CD4-positive, CD25-positive, alpha-beta regulatory T cell (primary cell): ENCODE measurements at places on chromosomes 5 and 9.
A peak's percentile ranks its signal among the peaks of the same experiment; 100 is the strongest.

DNA sequence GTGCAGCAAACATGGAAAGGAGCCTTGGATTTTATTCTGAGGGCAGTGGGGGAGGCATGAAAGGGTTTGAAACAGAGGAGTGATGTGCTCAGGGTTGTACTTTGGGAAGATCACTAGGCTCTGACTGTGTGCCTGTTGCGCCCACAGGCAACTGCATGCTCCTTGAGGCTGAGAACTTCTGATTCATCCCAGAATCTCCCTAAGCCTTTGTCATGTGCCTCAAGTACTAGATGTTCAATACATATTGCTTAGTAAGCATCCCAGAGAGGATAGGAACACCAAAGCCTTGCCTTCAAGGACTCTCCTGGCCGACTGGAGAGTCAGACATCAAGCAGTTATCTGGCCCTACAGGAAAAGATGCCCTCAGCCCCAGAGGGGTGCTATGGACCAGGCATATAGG is 54.1 kb downstream of the ARHGEF37 start:
- H3K4me3 ChIP-seq: no peak overlapping the region
- H3K36me3 ChIP-seq: no peaks in the 10 kb centered on the region
- DNase-seq: no peak
- no peaks in the 10 kb centered on the region for H3K27me3 ChIP-seq

GRCh38 chr9:90914868-90915483 is 113.4 kb downstream of the SYK start:
- no peaks in the 10 kb centered on the region for H3K4me1 ChIP-seq
- H3K4me3 ChIP-seq: no peak overlapping the region
- no peak overlapping the region for H3K27ac ChIP-seq
- H3K27me3 ChIP-seq: no peaks in the 10 kb centered on the region
- peak; percentile 65 for DNase-seq

DNA sequence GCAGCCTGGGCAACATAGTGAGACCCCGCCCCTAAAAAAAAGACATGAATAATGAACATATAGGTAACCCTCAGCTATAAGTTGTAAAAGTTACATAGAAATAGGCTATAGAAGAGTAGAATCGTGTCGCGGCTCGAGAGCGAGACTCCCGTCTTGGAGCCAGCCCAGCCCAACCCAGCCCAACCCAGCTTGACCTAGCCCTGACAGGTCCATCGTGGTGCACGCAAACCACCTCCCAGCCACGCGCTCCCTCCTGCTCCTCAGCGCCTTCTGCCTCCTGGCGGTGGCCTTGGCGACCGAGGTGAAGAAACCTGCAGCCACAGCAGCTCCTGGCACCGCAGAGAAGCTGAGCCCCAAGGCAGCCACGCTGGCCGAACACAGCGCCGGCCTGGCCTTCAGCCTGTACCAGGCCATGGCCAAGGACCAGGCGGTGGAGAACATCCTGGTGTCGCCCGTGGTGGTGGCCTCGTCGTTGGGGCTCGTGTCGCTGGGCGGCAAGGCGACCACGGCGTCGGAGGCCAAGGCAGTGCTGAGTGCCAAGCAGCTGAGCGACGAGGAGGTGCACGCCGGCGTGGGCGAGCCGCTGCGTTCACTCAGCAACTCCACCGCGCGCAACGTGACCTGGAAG is 10.8 kb downstream of the KIF24 start:
- no peaks in the 10 kb centered on the region for H3K27me3 ChIP-seq
- no peak overlapping the region for H3K4me3 ChIP-seq

GRCh38 chr9:18208166-18209059 is 265.5 kb upstream of the ADAMTSL1 start:
- no peak for DNase-seq
- no peaks in the 10 kb centered on the region for H3K4me1 ChIP-seq
- H3K4me3 ChIP-seq: no peak overlapping the region
- H3K27ac ChIP-seq: no peak overlapping the region
- no peaks in the 10 kb centered on the region for H3K36me3 ChIP-seq

DNA sequence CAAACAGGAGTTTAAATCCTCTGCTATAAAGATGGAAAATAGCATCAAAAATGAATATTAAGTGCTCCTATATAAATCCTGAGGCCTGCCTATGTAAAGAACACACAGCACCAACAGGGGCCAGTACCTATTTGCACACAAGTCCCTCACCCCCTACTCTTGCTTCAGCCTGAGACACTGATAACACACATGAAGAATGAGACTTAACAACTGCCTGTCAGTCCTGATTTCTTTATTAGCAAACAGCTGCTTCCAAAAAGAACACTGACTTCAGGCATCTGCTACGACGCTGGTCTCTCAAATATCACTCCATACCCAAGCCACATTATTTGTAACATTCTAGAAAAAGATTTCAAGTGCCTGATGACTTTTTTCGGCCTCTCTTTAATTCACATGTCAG is 55.5 kb downstream of the MYO10 start:
- H3K4me3 ChIP-seq: no peak overlapping the region
- no peaks in the 10 kb centered on the region for H3K4me1 ChIP-seq
- no peak overlapping the region for H3K27ac ChIP-seq
- DNase-seq: no peak
- H3K36me3 ChIP-seq: no peaks in the 10 kb centered on the region

DNA sequence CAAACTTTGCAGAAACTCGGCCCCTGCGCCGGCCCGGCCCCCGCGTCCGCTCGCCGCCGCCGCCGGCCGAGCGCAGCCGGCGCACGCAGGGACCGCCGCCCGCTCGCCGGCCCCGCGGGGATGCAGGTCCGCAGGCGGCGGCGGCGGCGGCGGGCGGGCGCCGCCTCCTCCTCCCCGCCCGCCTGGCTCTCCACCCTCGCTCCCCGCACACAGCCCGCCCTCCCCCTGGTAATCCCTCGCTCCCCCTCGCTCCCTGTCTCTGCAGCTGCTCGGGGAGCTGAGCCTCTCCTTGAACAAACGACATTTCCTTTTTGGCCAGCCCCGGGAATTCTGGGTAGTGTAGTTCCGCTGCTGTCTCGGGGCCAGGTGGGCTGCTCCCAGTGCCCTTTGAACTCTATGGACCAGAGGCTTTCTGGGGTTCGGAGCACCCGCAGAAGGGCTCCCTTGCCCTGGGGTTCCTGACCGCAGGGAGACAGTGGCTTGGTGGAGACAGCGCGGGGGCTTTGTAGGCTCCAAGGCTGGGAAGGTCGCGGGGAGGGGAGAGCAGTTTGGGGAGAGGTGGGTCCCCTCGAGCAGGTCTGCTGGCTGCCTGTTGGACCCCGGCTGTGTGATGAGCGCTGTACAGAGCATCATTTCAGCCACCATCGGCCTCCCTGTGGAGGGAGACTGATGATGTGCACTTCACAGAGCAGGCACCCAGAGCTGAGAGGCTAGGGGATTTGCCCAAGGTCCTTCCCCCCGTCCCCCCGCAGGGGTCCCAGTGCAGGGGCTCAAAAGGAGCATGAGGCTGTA is 1.8 kb upstream of the FAM78A start:
- peak overlapping the region; percentile 90 for H3K27ac ChIP-seq
- peak overlapping the region; percentile 59 for H3K4me3 ChIP-seq

GRCh38 chr9:134863941-134864820 is 16.4 kb upstream of the FCN2 start:
- no peaks in the 10 kb centered on the region for H3K4me1 ChIP-seq
- no peaks in the 10 kb centered on the region for H3K36me3 ChIP-seq
- no peak overlapping the region for H3K27ac ChIP-seq
- H3K4me3 ChIP-seq: no peak overlapping the region

GRCh38 chr9:92278110-92278509 is 15.4 kb downstream of the IARS1 start:
- H3K4me3 ChIP-seq: no peak overlapping the region
- H3K27me3 ChIP-seq: no peaks in the 10 kb centered on the region
- peaks cover 95% of the 10 kb centered on the region for H3K36me3 ChIP-seq
- H3K4me1 ChIP-seq: peaks cover 6% of the 10 kb centered on the region

GRCh38 chr5:35956429-35956828 is 18.0 kb upstream of the CAPSL start:
- no peaks in the 10 kb centered on the region for H3K36me3 ChIP-seq
- no peaks in the 10 kb centered on the region for H3K4me1 ChIP-seq
- no peak overlapping the region for H3K27ac ChIP-seq
- H3K4me3 ChIP-seq: no peak overlapping the region
- DNase-seq: no peak

DNA sequence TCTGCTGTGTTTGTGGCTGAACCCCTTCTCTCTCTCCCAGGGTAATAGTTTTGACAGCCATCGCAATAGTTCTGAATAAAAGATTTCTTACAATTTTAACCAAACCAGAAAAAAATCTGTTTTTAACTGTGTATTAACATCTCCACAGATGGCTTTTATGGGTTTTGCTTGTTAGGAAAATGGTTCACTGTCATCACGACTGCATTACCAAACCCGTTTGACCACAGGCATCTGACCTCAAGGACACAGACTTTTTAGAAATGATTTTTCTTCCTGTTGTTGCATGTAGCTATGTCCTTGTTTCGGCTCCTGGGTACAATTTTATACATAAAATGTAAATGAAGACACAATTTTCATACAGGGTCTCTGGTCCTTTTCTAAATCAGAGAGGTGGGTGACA is 316.1 kb downstream of the IRX1 start:
- no peaks in the 10 kb centered on the region for H3K27me3 ChIP-seq
- H3K27ac ChIP-seq: no peak overlapping the region
- no peak overlapping the region for H3K4me3 ChIP-seq
- DNase-seq: no peak
- no peaks in the 10 kb centered on the region for H3K4me1 ChIP-seq

DNA sequence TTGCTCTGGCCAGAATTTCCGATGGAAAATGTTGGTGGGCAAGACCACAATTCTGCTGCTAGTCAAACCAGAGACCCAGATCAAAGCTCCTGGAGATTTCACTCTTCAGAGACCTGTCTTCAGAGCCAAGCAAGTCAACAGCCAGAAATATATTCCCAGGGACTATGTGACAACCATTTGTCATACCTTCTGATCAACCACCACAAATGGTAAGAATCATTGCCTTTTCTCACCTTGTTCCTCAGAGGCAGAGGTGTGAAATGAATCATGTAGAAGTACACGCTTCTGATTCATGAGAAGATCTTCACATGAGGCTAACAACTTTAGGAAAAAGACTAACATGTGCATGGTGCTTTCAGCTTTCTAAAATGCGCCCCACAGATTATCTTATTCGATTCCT is 53.5 kb downstream of the SUSD1 start:
- no peaks in the 10 kb centered on the region for H3K36me3 ChIP-seq
- H3K4me3 ChIP-seq: no peak overlapping the region
- no peak for DNase-seq
- H3K4me1 ChIP-seq: no peaks in the 10 kb centered on the region

- H3K4me1 ChIP-seq: peaks cover 15% of the 10 kb centered on the region
- peaks cover 4% of the 10 kb centered on the region for H3K27me3 ChIP-seq
- H3K4me3 ChIP-seq: no peak overlapping the region
- no peaks in the 10 kb centered on the region for H3K36me3 ChIP-seq
- no peak for DNase-seq
Observed at GRCh38 chr9:35669331-35670145, 4.2 kb upstream of the CA9 start.

DNA sequence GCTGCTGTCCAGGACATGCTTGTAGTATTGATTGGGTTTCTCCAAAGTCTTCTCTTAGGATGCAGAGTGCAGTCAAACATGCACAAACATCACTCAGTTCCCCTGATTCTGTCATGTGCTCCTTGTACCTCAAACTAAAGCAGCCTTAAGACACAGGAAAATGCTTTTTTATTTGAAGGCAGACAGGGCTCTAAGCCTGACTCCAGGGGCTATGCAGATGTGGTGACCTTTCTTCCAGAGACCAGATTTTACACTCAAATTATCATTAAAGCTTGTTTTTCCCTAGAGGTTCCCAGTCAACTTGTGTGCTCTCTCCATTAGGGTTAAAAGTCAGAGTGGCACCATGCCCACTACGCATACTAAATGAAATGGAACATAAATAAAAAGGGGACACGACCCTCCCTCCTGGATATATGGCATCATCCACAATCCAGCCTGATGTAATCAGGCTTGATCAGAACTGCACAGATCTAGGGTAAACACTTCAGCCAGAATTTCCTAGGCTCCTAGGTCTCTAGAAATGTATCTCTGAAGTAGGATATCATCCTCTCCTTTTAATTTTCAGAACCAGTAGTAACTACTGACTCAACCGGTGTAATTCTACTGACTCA is 771.1 kb downstream of the NR2F1-AS1 start:
- no peaks in the 10 kb centered on the region for H3K4me1 ChIP-seq
- no peak for DNase-seq
- H3K36me3 ChIP-seq: no peaks in the 10 kb centered on the region

GRCh38 chr9:5513966-5514616 is 3.8 kb downstream of the PDCD1LG2 start:
- H3K27ac ChIP-seq: no peak overlapping the region
- no peaks in the 10 kb centered on the region for H3K27me3 ChIP-seq
- no peak overlapping the region for H3K4me3 ChIP-seq
- no peak for DNase-seq
- peaks cover 15% of the 10 kb centered on the region for H3K4me1 ChIP-seq
- no peaks in the 10 kb centered on the region for H3K36me3 ChIP-seq
